Karpas-422 (cell line): ENCODE measurements at places on chromosomes 4 and X. TPM values are rescaled to one million over a fixed set of nuclear protein-coding genes. Genes with fewer than 3 reads are reported as not detected.
A peak's percentile ranks its signal among the peaks of the same experiment; 100 is the strongest.

The CLGN gene
- total RNA-seq = 0.07 TPM in 1 of 2 replicates, not detected in the other

- no peak for DNase-seq
Measured at GRCh38 chr4:100517864-100518341, at the start of gene EMCN. EMCN (minus strand) TSS chr4:100518022; CDS start chr4:100517914, 108 bp downstream.

DNA sequence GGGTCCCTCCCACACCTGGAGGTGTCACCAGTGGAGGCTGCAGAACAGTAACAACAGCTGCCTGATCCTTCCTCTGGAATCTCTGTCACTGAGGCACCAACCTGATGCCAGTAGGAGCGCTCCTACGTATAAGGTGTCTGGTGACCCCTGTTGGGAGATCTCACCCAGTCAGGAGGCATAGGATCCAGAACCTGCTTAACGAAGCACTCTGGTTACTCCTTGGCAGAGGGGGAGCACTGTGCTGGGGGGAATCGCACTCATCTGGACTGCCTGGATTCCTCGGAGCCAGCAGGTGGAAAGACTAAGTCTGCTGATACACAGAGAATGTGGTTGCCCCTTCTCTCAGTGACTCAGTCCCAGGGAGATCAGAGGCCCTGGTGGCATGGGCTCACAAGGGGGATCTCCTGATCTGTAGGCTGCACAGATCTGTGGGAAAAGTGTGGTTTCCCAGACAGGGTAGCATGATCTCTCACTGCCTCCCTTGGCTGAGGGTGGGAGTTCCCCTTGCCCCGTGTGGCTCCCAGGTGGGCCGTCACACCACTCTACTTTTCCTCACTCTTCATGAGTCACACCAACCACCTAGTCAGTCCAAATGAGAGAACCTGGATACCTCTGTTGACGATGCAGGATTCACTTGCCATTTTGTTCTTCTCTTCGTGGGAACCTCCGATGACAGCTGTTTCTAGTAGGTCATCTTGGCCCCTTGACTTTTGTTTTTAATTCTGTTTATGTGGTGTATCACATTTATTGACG is 305.9 kb downstream of the IDS start:
- no peak for DNase-seq

- DNase-seq = peak; percentile 42
Measured at GRCh38 chr4:186979961-186980745, 256.5 kb upstream of the FAT1 start.

GRCh38 chrX:71450433-71451106 is 82.3 kb upstream of the OGT start:
- DNase-seq = no peak

DNA sequence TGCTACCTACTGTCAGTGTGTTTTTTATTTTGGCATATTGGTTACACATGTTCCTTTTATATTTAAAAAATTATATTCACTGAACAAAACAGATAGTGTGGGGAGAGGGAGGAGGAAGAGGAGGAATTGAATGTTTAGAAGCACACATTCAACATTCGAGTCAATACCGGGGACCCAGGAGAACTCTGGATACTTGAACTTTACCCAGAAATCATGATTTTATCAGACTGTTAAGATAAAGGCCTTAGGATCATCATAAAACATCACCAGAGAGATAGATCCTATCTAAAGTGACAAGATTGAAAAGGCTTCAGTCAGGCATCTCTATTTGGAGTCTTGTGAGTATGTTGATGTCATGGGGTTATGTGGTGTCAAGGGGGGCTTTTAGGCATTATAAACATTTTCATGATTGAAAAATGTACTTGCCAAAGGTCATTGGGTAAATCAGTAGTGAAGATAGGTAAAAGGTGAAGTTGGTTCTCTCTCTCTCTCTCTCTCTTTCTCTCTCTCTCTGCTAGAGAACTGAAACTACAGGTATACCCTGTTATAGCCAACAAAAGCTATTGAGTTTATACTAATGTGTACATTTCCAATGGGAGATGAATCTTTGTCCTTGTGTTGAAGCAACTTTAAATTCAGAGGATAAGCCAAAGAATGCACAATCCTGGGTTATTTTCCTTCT is 16.9 kb upstream of the RGN start:
- no peak for DNase-seq

DNA sequence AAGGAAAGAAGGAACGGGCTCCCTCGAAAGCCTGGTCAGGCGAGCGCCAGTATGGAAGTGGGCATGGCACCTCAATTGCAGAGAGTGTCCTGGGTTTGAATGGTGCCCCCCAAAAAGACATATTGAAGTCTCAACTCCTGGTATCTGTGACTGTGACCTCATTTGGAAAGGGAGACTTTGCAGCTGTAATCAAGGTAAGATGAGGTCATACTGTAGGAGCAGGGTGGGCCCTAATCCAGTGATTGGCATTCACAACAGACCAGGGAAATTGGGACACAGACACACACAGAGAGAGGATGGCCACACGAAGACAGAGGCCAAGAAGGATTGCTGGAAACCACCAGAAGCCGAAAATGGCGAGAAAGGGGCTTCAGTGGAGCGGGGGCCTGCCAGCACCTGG is 6.4 kb downstream of the ZFP92 start:
- DNase-seq = no peak

DNA sequence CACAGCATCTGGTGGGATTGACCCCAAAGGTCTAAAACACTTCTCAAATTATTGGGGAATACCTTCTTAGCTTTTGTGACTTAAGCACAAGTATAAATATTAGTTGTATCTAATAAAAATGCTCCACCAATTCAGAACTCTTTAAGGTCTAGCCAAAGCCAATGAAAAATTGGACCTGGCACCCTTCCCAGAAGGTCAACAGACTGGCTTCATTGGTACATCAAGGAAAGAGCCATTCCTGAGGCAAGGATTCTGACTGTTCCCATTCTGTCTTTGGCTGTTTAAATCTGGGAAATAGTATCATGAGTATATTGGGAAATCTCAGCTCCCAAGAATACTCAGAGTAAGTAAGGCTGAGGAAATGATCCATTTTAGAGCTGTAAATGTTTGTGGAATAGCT is 153.0 kb upstream of the TRPC5 start:
- no peak for DNase-seq

The SOWAHB gene
- total RNA-seq = not detected in 2 replicates
